Activated CD8-positive, alpha-beta memory T cell treated with anti-CD3 and anti-CD28 coated beads for 24 hours (primary cell): ENCODE measurements at places on chromosomes 16 and 17.

DNA sequence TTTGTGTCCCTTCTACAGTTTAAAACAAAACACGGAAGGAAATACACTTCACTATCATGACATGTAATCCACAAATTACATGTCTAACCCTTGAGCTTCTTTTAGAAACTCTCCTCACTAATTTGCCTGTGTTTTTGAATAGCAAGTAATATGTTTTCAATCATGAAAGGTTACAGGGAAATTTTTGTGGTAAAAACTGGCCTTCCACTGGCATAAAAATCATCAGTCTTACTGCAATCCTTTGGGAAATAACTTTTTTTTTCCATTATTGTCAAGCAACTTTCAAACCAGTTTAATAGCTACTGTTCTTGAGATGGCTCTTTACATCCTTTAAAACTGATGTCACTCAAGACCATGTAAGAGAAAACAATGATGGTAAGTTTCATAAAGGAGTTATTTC lies 27.0 kb downstream of the MYO1D start:
- DNase-seq: no peak

DNA sequence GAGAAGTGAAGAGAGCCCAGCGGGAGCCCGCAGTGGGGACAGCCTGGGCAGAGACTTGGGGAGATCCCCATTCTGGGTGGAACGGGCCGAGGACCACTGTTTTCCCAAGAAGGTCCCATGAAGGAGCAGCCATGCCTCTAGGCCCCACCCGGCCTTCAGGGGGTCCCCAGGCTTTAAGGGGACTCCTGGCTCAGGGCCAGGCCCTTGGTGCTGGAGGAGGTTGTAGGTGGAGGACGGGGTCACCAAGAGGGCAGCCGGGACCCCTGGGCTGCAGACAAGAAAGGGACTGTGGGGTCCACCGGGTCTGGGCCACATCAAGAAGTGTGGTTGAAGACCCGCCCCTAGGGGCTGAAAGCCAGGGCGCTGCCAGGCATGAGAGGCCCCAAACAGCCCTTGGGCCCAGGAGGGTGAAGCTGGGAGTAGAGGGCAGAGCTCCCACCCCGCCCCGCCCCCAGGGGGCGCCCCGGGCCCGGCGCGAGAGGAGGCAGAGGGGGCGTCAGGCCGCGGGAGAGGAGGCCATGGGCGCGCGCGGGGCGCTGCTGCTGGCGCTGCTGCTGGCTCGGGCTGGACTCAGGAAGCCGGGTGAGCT lies at the start of gene PRSS21:
PRSS21 (plus strand) TSS at position 487 of the 589 bp plus-strand sequence; CDS start at position 519, 32 bp downstream.
- peak; percentile 74 for DNase-seq

DNA sequence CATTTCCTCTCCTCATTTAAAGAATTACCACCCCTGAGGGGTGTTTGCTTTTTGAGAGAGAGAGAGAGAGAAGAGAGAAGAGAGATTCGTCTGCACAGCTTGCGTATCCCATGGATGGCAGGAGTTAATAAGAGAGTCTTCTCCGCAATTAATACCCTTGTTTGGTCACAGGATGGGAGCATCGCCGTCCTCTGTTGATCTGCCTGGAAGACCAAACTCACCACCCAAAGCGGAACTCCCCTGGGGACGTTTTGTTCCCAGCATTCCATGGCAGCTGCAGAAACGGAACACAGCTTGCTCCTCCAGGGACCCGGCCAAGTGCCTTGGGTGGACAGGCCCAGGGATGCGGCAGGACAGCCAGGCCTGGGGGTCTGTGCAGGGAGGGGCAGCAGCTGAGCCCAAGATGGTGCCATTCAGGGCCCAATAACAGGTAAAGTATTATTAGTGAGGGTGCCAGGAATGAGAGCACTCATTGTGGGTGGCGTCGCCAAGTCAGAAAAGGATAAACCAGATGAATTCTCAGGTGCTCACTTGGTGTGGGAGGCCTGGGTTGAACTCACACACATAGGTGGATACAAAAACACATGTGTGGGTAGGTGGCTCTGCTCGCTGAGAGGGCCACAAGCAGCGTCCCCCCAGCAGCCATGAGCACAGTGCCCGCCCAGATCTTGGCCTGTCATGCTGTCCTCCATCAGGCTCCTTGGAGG lies 83.1 kb downstream of the NT5M start:
- no peak for DNase-seq

DNA sequence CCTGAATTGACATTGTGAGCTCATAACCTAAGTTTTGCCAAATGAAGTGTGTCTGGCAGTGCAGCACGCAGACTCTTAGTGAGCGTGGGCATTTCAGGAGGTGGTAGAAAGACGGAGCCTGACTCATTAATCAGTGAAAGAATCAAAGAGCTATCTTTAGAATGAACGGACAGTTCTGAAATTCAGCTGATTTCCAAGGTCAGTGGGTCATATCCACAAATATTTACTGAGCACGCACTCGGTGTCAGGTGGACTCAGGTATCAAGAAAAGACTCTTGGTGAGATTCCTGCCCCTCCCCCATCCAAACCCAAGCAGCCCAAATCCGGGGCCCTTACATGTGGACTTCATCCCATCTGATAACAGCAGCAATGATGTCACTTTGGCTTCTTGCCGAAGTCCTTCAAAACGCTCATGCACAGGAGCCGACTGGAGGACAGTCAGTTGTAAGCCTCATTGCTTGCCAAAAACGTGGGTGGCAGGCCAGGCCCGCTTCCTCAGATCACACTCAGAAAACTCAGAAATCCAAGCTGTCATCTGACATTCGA lies 185.8 kb downstream of the HS3ST3A1 start:
- no peak for DNase-seq

- no peak for DNase-seq
Measured at GRCh38 chr17:40035162-40035559, 19.0 kb downstream of the MED24 start.
